AG08395 (cell line): ENCODE measurements at places on chromosomes 16 and 17.
A peak's percentile ranks its signal among the peaks of the same experiment; 100 is the strongest.

GRCh38 chr17:42563543-42563942 is 1.6 kb downstream of the COASY start:
- DNase-seq: no peak

- peak; percentile 7 for DNase-seq
Measured at GRCh38 chr17:48352630-48353029, 77.4 kb downstream of the SKAP1 start.

DNA sequence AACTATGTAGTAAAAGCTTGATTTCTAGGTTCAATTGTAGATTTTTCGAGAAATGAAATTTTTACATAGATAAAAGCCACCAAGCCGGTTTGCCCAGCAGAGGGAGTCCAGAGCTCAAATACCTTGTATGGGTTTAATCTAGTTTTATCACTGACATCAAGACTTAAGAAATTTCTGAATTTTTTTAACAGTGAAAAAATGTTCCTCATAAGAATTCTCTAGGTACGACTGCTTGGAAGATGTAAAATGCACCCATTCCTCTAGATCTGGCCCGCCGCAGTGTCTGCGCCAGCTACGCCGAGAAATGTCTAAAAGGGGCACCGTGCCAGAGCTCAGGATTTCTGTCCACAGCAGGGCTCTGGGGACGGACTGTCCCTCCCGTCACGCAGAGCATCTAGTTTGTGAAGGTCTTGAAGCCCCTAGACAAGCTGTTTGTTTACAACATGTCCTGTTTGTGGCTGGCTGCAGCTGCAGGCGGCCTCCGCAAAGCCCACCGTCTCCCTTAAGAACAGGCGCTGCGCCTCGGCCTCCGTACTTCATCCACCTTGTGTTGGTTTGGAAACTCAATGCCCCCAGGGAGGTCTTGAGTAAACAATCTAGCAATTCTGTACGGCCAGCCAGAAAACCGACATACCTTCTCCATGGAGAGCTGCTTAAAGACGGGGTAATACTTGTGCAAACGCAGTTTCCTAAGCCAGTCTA is 24.8 kb downstream of the MAP1LC3B start:
- DNase-seq: peak; percentile 64

GRCh38 chr16:66058172-66058691 is 308.3 kb upstream of the CDH5 start:
- DNase-seq: peak; percentile 88

- no peak for DNase-seq
Measured at GRCh38 chr17:39872751-39873150, 4.7 kb downstream of the ZPBP2 start.

- no peak for DNase-seq
Measured at GRCh38 chr16:83206426-83206825, 579.7 kb downstream of the CDH13 start.

- DNase-seq: no peak
Measured at GRCh38 chr17:80667462-80668277, 123.0 kb downstream of the RPTOR start.

- DNase-seq: peak; percentile 71
Measured at GRCh38 chr16:89192956-89193575, 7.3 kb downstream of the SLC22A31 start.
